ENCODE measurements at places on chromosomes 16 and 17.
A peak's percentile ranks its signal among the peaks of the same experiment; 100 is the strongest.

DNA sequence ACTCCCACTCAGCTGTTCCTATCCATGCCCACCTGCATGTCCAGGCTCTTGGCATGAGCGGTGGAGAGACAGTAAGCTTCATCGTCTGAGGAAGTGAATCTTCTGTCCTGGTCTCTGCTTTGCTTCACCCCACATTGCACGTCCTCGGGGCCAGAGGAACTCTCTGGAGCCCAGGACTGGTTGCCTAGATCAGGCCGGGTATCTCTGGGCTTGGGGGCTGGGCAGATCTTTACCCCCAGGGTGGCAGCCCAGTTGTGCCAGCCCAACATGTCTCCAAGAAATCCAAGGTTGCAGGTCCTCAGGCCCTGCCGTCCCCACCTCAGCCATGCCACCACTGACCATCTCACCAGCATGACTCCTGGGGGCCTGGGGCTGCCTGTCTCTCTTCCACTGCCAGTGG, 58.3 kb downstream of the BEAN1 start:
- no peak for DNase-seq

DNA sequence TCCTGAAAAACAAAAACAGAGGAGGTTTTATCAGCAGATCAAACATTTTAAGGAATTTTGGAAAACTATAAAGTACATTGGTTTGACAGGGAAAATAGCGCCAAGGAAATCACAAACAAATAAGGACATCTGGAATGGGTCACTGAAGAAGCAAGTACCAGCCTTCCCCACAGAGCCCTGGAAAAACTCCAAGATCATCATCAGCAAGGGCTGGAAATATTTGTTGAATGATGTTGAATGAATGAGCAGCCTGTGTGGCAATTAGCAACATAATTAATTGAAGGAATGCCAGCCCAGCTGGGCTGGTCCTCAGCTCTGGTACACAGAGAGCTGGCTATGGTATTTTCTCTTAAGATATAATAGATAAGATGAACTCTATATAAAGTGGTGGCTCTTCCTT, 290.4 kb downstream of the HS3ST3A1 start:
- DNase-seq, result no peak

GRCh38 chr16:71645450-71645849, 19.5 kb downstream of the MARVELD3 start:
- no peak for DNase-seq

DNA sequence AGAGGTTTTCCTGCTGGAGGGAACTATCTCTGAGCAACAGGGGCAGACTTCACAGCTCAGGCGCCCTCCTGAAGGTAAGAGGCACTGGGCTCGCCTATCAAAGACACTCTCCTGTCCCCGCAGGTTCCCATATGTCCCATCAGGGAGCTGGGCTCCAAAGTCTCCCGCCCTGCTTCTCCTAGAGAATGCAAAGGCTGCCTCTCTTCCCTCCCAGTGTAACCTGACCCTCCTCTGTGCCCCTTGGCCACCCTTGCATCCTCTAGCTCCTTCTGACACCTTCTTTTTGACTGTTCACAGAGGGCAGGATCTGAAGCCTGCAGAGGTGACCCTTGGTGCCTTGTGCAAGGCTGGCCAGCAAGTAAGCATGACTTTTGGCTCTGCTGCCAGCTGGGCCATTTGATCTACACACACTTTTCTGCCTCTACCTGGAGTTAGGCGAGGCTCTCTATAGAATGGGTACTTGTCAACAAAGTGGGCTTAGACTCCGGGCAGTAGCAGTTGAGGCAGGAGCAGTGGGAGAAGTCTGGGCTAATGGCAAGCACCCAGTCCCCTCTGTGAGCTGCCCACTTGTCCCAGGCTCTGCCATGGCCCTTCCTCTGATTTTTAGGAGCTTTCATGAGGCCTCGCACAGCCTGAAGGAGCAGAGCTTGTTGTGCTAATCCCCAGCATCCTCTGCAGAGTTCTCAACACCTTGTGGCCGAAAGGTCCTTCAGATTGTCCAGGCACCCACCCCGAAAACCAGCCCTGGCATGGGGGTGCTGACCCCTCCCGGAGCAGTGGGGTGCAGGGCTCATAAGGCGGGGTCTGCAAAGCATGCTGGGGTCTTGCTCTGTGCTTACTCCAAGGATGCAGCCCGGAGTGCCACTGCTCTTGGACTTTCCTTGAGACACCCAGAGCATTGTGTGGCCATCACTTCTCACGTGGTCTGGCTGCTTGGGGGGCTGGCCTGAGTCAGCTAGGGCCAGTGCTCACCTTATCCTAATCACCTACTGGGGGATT, 122.9 kb downstream of the METRNL start:
- peak; percentile 56 for DNase-seq

- no peak for DNase-seq
Observed at GRCh38 chr17:40194821-40195220, 17.6 kb downstream of the RAPGEFL1 start.

GRCh38 chr16:52498328-52499059, 48.4 kb downstream of the TOX3 start:
- no peak for DNase-seq

- DNase-seq, result no peak
Observed at GRCh38 chr17:68646626-68647526, 45.7 kb upstream of the FAM20A start.

DNA sequence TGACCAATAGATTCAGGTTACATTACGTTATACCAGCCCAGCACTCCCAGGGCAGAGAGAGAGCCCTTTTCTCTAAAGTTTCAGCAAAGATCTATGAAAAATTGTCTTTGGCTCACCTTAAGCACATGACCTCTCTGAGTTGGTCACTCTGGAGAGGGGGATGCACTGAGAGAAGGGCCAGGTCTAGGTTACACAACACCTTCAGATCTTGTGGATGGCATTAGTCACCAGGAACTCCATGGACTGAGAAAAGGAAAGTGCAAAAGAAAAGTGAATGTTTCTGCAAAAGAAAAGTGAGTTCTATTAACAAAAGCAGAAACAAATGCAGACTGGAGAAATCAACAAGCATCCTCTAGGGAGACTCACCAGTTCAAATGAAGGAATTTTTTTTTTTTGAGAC, 253.3 kb upstream of the SALL1 start:
- DNase-seq, result no peak

DNA sequence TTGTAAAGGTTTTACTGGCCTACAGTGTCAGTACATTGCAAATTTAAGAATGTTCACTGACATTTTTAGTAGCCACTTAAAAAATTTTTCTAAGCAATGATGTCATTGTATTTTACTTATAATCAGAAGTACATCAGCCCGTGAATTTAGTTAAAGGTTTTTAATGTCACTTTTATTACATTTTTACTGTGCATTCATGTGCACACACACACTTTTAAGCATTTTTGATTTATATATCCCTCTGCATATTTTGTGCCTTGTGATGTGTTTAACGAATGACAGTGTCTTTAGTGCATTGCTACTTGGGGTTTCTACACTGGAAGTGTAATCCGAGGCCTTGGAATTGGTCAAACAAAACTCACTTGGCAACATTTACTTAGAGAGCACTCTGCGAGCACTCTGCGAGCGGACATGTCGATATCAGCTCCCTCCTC, 190.4 kb downstream of the WWOX start:
- no peak for DNase-seq

- DNase-seq, result no peak
Observed at GRCh38 chr17:3843935-3844516, 2.0 kb downstream of the NCBP3 start.

DNA sequence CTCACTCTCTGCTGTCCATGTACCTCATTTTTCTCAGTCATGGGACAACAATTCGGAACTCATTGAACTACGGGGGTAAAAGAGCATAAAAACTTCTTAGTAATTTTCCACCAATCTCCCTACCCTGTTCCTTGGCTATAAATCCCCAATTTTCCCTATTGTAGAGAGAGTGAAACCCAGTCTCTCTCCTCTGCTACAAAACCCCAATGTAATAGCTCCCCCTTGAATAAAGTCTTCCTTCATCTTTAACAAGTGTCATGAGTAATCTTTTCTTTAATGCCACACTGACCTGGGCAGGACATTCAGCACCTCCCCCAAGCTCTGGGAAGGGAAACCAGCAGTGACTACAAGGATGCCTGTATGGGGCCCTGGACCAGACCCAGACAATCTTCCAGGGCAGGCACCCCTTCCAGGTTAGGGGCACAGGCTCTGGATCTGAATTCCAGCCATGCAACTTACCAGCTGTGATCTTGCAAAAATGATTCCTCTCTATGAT, 10.2 kb upstream of the EIF1 start:
- DNase-seq, result no peak

DNA sequence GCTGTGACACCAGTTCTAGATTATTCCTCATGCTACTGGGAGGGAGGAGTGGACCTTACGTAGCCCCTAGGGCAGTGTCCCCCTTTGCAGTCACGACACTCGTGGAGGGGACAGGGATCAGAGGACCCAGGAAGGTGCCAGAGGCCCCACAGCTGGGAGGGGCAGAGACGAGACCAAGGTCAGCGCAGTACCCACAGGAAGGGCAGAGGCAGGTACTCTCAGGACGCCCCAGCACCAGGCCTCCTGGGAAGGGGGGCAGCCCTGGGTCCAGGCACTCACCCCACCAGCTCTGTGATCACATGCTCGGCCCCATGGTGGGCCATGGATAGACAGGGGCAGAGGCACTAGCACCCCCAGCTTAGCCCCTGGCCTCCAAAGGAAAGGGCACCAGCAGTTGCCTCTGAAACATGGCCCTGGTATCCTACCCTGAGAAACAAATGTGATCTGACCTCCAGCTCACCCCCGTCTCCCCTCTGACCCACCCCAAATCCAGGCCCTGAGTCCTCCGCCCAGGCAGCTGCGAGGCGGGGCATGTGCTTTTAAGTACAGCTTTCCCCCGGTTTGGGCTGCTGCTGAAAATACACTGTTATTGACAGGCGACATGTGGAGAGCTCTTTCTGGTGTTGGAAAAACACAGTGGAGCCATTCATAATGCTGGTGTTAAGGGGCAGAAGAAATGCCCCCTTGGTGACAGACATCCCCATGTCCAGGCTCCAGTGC, 361.9 kb downstream of the C16orf95 start:
- DNase-seq, result no peak

DNA sequence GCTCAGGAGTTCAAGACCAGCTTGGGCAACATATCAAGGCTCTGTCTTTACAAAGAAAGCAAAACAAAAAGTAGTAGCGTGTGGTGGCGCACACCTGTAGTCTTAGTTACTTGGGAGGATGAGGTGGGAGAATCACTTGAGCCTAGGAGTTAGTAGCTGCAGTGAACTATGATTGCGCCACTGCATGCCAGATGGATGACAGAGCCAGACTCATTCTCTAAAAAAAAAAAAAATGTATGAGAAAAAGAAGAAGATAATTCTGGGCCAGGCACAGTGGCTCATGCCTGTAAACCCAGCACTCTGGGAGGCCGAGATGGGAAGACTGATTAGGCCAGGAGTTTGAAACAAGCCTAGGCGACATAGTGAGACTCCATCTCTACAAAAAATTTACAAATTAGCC, 28.5 kb downstream of the STAT5B start:
- DNase-seq, result no peak

GRCh38 chr16:81638286-81638945, 140.7 kb upstream of the PLCG2 start:
- DNase-seq, result no peak

GRCh38 chr16:10624527-10624926, 44.1 kb upstream of the EMP2 start:
- DNase-seq, result no peak

DNA sequence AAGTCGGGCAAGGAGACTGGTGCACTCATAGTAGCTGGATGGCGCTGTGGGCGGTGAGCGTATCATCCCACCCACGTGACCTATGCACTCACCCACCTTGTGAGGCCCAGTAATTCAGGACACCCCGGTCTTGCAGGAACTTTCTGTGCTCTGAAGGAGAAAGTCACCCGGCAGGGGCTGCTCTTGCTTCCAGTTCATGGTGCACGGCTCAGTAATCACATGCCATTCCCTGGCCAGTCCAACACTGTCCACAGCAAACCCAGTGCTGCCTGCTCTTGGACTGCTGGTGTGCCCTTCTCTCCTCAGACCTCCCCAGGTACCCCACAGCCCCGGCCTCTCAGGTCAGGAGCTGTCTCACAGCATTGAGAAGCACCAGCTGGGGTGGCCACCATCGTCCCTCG, 16.4 kb upstream of the RHBDF2 start:
- DNase-seq, result no peak

DNA sequence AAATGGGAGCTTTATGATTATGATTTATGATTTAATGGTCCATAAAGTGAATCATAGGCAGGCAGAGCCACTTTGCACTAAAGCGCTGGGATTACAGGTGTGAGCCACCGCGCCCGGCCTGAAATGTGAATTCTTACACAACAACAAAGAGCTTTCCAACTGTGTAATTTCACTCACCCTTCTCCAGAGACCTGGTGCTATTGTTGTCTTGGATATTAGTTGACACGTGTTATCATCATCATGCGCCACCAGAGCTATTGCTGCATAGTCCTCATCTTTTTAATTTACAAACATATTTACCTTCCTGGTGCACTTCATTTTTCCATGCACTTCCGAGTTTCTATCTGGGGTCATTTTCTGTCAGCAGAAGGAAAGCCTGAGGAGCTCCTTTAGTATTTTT, 4.8 kb upstream of the UTS2R start:
- no peak for DNase-seq

GRCh38 chr17:56604691-56605290, 11.3 kb downstream of the NOG start:
- DNase-seq, result no peak

DNA sequence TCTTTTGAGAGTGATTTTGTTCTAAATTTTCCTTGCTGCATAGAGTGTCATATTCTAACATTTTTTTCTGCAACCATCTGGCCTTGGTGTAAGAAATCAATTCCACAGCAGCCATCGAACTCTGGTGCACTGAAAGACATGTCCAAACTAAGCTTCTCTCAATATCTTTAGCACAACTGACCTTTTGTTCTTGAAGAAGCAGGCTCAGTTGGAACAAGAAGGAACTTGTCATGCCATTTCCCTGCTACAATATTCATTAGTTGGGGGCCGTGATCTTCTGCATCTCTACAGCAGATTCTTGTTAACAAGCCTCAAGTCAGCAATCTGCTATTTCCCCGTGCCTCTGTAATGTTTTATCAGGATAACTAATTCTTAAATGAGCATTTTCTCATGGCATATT, 1305.6 kb downstream of the CDH11 start:
- no peak for DNase-seq

- no peak for DNase-seq
Observed at GRCh38 chr17:36999471-36999870, 50.7 kb downstream of the AATF start.

DNA sequence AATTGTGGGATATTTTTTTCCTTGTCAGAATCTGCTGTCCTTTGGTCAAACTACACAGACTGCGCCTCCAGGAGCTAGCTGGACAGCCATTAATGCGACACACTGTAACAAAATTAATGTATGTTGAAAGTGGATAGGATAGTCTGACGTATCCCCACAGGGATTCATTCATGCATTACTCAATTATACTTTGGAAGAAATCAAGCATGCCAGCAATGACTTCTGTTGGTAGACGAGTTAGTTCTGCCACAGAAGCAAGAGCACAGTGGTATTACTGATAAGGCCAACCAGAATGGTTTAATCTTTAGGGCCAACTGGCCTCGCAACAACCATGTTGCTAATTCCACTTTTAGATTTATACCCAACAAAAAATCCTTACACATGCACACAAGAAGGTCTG, 106.4 kb upstream of the TOB1 start:
- DNase-seq, result no peak

Data from upper lobe of right lung (tissue), 1 donor.